ENCODE measurements at places on chromosomes 7 and 10.
A peak's percentile ranks its signal among the peaks of the same experiment; 100 is the strongest.

- DNase-seq = peak; percentile 13
Observed at GRCh38 chr10:86375204-86375603, 8.6 kb upstream of the GRID1 start.

- no peak for DNase-seq
Observed at GRCh38 chr10:102650655-102651454, 6.6 kb downstream of the TRIM8 start.

- DNase-seq = peak; percentile 90
Observed at GRCh38 chr10:123583639-123584418, 82.3 kb upstream of the GPR26 start.

DNA sequence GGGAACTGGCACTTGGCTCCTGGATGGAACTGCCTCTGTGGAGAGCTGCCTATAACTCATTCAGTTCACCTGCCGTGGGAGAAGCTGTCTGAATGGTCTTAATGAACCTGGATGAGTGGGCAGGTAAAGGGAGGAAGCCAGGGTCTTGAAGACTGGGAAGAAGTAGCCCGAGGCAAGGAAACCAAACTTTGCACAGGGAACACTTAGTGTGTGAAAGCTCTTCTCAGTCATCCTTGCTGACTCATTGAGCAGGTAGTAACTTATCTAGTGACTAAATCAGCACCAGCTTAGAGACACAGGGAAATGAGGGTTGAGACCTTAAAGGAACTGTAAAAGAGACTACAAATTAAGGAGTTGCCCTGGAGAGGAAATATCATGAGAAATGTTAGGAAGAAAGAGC, 9.9 kb downstream of the LRRC4 start:
- no peak for DNase-seq

- no peak for DNase-seq
Observed at GRCh38 chr7:141584935-141585334, 33.7 kb downstream of the AGK start.

DNA sequence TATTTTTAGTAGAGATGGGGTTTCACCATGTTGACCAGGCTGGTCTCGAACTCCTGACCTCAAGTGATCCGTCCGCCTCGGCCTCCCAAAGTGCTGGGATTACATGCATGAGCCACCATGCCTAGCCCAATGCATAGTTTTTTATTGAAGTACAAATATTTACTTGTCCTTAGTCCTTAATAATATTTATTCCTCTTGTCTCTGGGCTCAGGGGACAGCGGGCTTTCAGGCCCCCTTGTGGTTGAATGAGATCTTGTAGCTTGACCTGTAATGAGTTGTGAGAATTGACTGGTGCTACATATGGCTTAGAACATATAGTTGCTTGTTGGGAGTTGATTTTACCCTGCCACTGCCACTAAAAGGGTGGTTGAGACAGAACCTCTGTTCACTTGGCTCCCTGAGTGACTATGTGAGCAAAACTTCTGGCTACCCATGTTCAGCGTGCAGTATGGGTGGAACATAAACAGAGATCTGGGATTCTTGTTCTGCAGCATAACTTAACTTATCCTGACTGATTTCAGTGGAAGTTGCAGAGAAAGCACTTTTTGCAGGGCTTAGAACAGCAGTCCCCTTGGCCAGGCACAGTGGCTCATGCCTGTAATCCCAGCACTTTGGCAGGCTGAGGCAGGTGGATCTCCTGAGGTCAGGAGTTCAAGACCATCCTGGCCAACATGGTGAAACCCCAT, 14.9 kb downstream of the CCL26 start:
- DNase-seq = no peak

DNA sequence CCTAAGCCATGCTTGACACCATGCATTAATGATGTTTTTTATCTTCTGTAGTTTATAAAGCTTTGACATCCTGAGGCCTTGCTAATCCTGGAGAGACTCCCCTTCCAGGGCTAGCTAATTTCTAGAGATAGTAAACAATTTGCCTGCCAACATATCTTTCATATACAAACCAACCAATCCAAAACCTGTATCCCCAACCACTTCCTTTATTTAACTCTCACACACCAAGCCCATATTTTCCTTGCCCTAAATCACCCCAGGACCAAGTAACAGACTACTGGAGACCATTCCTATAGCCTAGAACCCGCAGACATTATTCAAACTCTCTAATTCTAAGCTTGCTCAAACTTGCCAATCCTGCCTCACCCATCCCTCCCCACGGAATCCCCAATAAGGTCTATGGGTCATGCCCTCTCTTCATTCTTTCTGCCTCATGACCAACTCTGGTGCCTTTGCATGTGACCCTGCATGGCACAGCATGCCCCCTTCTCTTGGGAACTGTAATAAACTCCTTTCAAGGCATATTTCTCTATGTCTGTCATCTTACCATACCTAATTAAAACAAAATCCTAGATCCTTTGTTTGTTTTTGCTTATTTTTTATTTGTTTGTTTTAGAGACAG, 116.6 kb upstream of the CACUL1 start:
- no peak for DNase-seq

GRCh38 chr10:31961277-31962074, 32.8 kb upstream of the ARHGAP12 start:
- no peak for DNase-seq

- DNase-seq = no peak
Observed at GRCh38 chr7:66100408-66101050, 14.1 kb upstream of the CRCP start.

- DNase-seq = no peak
Observed at GRCh38 chr10:1394155-1394912, 338.1 kb downstream of the WDR37 start.

DNA sequence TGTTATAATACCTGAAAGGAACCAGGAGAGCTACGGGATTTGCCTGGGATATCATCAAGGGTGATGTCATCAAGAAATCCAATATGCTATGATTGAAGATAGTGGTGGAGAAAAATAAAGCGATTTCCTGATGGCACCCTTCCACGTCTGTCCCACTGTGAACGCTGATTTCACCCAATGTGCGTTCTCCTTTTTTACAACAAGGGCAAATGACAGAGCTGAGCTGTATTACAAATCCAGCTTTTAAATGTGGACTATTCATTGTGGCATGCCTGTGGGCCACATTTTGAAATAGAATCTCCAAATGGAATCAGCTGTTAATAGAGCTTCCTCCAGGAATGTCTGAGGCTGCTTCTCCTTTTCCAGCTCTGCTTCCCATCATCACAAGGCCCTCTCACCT, 23.3 kb downstream of the SLC13A4 start:
- no peak for DNase-seq

DNA sequence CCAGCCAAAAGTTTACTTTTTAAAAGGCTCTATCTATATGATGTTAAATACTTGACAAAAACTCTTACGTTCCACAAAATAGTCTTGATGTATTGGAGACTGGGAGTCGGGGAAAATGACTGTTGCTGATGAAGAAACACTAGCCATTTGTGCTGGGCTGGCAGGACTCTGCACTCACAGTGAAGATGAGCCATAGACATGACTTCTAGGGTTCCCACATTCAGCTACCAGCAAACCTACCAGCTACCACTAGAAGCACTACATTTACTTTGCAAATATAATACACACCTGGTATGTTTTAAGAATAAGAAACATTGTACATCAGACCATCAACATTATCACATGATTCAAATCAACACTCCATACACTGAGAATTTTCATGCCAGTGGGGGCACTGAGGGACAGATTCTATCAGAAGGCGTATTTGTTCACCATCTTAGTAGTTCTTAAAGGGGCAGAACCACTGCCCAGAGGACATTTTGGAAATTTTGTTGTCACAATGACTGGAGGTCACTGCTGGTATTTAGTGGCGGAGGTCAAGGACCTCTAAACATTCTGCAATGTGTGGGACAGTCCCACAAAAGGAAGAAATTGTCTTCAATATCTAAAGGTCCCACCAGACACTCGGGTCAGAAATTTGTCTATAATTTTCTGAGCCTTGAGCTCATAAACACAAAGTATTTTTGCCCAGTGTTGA, 52.3 kb downstream of the PARD3 start:
- no peak for DNase-seq

GRCh38 chr10:30420266-30420665, 13.7 kb upstream of the MAP3K8 start:
- DNase-seq = no peak

Measured in left hindlimb (tissue), 1 donor.